ENCODE measurements at places on chromosomes 5 and 9.

- no peak for DNase-seq
These were observed 45.6 kb downstream of the SLC1A3 start for GRCh38 chr5:36651761-36652685.

DNA sequence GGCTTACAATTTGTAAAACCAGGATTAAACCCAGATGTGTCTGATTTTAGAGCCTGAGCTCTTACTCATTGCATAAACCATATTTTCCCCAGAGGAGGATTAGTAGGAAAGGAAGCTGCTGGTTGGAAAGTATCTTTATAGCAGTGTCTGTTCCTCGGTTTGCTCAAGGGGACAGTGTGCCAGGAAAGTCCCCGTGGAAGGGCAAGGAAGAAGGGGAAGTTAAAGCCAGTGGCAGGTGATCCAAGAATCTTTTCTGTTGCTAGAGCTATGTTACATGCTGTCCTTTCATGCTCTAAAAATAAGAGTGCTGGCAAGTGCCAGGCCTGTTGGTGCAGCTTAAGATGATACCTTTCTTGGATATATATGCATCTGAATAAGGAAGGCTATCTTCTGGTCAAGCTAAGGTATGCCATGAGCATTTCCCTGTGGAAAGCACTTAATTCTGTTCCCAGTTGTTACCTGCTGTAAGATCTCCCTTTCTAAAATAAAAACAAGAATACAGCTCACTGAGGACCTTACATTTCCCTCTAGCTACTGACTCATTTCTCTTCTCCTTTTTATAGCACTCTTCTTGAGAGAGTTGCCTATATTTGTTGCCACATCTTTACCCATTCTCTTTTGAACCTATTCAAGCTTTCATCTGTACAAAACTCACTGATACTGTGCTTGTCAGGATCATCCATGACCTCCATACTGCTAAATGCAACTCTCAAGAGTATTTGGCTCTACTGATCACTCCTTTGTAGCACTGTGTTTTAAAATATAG is 8.0 kb downstream of the PDCD1LG2 start:
- DNase-seq: no peak

DNA sequence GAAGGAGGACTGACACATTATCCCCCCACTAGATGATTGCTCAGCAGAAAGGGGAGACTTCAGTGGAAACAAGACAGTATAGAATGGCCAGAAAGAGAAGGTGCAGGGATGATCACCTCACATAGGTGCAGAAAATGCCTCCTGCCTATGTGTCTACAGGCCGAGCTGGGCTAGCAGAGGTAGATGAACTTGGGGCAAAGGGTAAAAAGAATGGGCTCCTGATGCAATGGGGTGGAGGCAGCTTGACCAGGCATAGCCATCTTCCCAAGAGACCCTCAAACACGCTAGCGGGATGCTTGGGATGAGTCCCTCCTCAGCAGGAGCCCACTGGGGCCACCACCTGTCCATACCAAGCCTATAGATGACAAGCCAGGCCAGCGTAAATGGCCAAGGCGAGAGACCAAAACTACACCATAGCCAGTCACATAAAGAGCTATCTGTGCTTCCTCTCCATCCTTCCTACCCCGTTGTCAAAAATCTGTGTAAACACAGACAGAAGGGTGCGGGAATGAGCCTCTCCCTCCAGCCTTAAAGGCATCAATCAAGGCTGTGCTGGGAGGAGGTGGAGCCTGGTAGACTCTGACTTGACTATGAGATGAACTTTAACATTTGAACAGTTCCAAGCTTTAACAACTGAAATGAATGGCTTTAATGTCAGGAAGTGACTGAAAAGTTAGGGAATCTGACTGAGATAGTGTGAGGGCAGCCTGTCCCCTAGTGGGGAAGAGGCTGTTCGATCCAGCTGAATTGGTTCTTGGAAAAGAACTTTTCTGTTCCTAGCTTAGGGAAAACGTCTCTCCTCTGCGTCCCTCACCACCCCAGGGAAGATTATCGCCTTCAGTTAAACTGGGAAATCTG is 10.4 kb downstream of the C9orf152 start:
- DNase-seq: no peak

DNA sequence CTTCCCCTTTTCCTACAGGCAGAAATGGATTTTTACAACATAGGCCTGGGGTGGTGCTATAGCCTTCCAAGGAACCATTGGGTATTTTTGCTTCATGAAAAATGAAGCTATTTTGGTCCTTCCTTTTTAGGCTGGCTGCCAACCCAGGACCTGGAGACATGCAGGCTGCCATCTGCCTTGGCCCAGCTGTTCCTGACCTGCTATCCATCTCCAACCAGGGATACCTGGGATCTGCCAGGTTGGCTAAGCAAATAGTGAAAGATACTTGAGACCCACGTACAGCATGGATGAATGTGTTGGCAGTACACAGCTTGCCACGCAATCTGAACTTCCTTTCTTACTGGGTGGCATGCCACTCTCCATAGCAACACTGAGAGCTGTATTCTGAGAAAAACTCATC is 31.1 kb downstream of the MRPS27 start:
- DNase-seq: no peak

DNA sequence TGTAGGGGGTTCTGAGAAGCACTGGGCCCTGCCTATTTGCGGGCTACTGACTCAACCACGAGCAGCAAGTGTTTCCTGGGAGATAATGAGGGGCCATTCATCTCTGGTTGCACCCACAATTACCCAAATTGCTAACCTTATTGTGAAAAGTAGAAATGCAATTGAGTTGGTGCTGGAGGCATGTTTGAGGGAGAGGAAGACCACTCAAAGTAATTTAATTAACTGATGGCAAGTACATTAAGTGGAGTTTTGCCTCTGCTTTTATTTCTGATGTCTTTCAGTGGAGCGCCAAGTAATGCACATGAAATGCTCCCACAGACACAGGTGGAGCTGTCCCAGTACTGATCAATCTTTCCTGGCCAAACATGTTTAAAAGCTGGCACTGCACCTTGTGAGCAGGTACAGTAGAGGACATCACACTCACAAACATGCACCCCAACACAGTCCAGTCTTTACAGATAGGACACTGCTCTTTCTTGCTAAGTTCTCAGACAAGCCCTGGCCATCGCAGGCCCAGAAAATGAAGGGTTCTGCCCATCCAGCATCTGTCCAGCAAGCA is 195.4 kb downstream of the HSPA4 start:
- DNase-seq: no peak

- no peak for DNase-seq
These were observed 87.2 kb downstream of the FSTL4 start for GRCh38 chr5:133525126-133525525.

DNA sequence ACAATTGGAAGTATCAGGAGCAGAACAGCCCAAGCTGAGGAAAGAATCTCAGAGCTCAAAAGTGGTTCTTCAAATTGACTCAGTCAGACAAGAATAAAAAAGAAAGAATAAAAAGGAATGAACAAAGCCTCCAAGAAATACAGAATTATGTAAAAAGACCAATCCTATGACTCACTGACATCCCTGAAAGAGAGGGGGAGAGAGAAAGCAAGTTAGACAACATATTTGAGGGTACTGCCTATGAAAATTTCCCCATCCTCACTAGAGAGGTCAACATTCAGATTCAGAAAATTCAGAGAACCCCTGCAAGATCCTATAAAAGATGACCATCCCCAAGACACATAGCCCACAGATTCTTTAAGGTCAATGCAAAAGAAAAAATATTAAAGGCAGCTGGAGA is 173.2 kb downstream of the ALDH1A1 start:
- no peak for DNase-seq

DNA sequence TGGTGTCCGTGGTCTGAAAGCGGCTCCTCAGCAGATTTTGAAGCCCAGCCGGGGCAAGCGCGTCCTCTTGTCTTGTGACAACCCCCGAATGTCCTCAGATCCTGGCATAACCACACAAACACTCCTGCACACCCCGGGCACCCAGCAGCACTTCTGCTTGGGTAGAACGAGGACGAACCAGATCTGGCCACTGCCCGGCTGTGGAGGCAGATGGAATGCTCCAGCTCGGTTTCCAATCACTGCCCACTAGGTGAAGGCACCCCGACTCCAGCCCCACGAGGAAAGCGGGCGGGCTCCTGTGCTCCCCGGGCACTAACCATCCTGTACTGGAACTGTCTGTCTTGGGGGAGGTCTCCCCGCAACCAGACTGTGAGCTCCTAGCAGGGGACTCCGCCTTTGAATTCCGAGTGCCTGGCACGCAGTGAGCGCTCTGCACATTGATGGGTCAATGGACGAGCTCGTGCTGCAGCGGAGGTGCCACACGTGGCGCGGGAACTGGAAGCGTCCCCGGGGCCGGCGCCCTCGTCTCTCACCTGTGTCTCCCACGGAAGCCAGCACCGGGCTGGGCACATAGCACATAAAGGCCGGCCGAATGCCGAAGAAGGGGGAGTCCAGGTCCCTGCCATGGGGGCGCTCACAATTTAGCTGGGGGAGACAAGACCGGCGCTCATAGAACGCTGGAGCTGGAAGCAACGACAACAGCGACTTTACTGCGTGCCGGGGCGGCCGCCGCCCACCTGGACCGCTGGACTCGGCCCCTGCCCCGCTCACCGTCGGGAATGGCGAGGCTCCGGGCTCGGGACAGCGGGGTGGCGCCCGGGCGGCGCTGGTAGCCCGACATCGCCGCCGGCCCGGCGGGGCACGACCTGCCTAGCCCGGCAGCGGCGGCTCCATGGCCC is 608 bp downstream of the ENTR1 start:
- no peak for DNase-seq

DNA sequence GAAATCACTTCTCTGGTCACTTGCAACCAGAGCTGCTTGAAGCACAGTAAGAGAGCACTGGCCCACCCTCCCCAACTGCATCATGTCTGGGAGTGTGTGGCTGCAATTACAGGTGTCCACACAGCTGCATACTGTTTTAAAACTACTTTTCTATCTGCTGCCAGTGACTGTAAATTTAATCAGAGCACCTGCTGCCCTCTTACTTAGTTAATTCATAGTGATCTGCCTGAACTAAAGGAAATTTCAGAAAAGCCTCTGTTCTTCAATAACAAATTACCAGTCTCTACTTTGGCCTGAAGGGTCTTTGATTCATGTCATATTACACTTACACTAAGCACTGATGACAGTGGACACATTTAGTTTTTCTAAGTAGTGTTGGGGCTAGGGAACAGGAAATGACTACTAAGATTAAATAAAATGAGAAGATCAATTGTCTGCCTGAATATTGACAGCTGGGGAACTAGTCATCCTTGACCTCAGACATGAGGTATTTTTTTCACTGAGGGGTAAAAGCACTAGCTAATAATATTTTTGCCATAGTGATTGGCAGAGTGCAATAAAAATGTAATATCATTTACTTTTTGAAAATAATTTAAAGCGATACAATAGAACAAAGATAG is 788.9 kb upstream of the GRAMD2B start:
- DNase-seq: no peak

DNA sequence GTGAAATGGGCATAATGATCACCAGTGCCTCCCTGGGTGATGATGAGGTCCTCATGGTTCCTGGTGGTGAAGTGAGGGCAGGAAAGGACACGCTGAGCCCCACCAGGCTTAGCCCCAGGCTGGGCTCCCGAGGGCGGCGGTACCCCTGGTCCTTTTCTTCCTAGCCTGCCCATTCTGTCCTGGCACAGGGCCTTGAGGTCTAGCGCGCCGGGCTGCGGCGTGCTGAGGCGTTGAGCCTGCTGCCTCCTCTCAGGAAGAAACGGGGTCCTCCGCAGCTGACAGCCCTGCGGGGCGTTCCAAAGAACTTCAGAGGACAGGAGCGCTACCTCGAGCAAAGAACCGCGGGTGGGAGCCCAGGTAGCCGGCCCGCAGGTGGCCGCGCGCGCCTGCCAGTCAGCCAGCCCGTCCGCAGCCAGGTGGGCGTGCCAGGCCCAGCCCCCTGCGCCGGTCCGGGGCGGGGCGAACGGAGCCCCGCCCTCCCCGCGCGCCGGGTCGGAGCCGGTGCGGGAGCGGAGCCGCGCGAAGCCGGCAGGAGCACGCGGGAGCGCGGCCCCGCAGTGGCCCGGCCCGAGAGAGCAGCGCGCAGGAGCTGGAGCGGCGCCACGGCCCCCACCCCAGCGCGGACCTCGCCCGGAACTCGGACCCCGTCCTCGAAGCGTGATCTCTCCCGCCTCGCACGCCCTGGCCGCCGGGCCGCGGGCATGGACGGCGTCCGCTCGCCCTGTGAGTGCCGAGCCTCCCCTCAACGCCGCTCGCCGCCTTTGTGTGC is at the start of gene WNK2:
Gene WNK2 (plus strand): TSS at position 477 of the 769 bp plus-strand sequence. CDS start 791 bp downstream, outside the sequence.
- DNase-seq: peak; percentile 25

GRCh38 chr9:33906769-33907168 is 89.8 kb downstream of the UBE2R2 start:
- no peak for DNase-seq
